ENCODE measurements at places on chromosomes 6 and 20. TPM values are rescaled to one million over a fixed set of nuclear protein-coding genes. Genes with fewer than 3 reads are reported as not detected.

The RNF114 gene
- 96.3 TPM for total RNA-seq

The CAP2 gene
- not detected for total RNA-seq

The MOCS3 gene
- total RNA-seq: 8.8 TPM

The NOL7 gene
- 69.1 TPM for total RNA-seq

The PRDM13 gene
- total RNA-seq: not detected

The TMEM217 gene
- total RNA-seq: 1.4 TPM

The ENPP4 gene
- 11.1 TPM for total RNA-seq

The GPANK1 gene
- total RNA-seq: 25.5 TPM

The TREM1 gene
- not detected for total RNA-seq

The MCM9 gene
- total RNA-seq: 36.6 TPM

The SIRPD gene
- total RNA-seq: 0.17 TPM

The NKAIN4 gene
- not detected for total RNA-seq

The RHAG gene
- total RNA-seq: not detected

The GJA10 gene
- not detected for total RNA-seq

The RIN2 gene
- 0.72 TPM for total RNA-seq

The SLC17A3 gene
- 1.00 TPM for total RNA-seq

The PDCD2 gene
- total RNA-seq: 75.2 TPM

The RIPPLY2 gene
- not detected for total RNA-seq

The PLEKHG1 gene
- total RNA-seq: 3.9 TPM

The DEFB123 gene
- not detected for total RNA-seq

The CST3 gene
- 8.1 TPM for total RNA-seq

Data from CD4-positive, alpha-beta memory T cell (primary cell).